CD4-positive, alpha-beta T cell treated with Interleukin-4 for 1 hour (primary cell): ENCODE measurements at places on chromosomes 1 and 21.

DNA sequence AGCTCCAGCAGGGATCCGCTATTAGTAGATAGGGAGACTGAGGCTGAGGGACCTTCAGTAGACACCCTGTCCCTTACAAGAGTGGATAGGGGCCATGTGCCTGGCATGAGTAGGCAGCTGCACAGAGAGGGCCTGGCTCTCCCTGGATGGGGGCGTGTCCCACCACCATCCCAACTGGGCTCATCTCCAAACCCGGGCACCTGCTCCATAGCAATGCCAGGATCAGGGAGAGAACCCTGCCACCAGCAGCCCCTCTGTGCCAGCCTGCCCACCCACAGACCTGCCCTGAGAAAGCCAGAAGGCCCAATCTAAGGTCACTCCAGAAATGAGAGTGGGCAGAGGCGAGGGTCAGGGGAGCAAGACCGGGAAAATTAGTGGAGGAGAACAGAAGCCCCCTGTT is 121.3 kb downstream of the GRIK3 start:
- no peak for DNase-seq

DNA sequence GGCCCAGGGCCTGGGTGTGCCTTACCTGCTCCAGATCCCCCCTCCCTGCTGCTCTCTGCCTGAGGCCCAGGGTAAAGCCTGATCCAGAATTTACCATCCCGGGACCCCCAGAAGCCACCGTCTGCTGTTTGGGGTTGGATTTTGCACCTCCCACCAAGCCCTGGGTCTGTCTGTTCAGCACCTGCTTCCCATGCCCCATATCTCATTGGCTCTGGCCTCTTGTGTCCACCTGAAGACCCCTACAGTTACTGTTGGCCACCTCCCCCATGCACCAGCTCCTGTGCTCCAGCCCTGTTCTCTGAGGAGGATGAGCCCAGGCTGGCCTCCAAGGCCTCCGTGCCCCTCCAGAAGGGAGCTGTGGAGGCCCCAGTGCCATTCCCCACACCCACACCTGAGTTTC is 113.9 kb downstream of the GRIK3 start:
- no peak for DNase-seq

GRCh38 chr1:5564578-5565257 is 427.5 kb downstream of the NPHP4 start:
- DNase-seq = no peak

GRCh38 chr1:33319186-33319948 is 1.5 kb downstream of the A3GALT2 start:
- no peak for DNase-seq

GRCh38 chr1:119799003-119799402 is 12.3 kb downstream of the REG4 start:
- peak; percentile 1 for DNase-seq

GRCh38 chr1:43315963-43316737 is 15.4 kb downstream of the TIE1 start:
- no peak for DNase-seq

DNA sequence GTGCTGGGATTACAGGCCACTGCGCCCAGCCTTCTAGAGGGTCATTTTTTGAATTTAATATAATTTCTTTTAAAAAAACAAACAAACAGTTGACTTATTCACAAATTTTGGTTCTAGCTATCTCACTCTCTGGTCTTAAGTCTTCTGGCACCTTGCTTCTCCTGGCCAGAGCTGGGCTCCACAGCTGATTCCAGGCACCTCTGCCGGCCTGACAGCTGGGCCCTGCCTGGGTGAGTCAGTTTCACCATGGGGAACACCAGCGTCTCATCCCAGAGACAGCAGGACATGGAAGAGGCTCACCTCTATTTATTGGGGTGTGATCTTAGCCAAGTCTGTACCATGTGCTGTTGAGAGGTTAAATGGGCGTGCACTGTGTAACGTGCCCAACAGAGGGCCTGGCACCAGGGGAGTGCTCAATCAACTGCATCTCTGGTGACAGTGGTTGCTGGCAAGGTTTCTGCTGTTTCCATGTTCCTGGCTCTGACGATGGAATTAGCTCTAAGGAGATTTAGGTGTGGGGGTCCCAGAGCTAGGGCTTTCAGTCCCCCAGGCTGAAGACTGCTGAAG is 956 bp downstream of the CPLANE2 start:
- DNase-seq = peak; percentile 59

DNA sequence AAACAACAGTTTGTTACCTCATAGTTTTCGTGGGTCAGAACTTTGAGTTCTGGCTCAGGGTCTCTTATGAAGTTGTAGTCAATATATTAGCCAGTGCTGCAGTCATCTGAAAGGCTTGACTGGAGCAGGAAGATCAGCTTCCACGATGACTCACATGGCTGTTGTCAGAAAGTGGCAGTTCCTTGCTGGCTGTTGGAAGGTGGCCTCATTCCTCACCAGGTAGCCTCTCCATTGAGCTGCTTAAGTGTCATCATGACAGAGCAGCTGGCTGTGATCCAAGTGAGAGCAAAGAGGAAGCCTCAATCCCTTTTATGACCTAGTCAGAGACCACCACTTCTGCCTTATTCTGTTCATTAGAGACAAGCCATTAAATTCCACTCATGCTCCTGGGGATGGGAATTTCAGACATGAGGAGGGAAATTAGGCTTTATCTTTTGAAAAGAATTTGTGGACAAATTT is 5.6 kb downstream of the OSBPL9 start:
- peak; percentile 41 for DNase-seq

DNA sequence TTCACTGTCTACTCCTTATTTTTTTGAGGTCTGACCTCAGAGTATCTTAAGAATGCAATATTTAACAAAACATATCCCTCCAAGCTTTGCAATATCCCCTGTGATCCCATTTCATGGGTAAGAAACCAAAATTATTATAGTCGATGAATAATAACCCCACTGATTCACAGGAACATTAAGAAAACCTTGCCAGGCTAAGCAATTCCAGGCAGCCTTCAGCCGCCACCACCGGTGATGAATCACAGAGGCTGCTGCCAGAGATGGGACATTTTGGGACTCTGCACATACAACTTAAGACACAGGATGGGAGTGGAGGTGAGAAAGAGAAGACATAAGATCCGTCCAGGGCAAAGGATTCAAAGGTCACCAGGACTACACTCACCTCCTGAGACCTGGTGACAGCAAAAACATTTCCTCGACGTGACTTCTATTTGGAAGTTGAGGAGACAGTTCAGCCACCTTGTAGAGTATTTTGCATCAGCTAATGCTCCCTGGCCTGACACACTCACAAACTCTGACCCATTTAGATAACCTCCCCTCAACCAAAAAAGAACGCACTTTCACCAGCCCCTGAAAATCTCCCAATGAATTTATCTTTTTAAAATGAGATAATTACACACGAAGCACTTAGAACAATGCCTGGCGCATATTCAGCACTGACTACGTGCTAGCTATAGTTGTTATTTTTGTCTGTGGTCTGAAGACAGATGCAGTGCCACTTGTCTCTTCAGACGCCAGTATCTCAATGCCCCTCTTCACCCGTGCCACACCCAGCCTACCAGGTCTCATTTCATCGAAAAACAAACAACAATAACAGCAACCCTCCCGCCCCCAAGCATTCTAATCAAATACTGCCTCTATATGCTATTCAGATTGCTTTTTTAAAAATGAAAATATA is 17.8 kb upstream of the OVAAL start:
- no peak for DNase-seq

- DNase-seq = peak; percentile 22
These were observed 2.3 kb downstream of the LDLRAD2 start for GRCh38 chr1:21814241-21814918.

- no peak for DNase-seq
These were observed 73.3 kb upstream of the ARHGAP29 start for GRCh38 chr1:94310570-94311270.

GRCh38 chr21:32141318-32141633 is 137.6 kb downstream of the MIS18A start:
- DNase-seq = no peak

GRCh38 chr1:81600878-81601622 is 199.7 kb upstream of the ADGRL2 start:
- no peak for DNase-seq

GRCh38 chr1:94068999-94069918 is 51.7 kb downstream of the ABCA4 start:
- DNase-seq = no peak

DNA sequence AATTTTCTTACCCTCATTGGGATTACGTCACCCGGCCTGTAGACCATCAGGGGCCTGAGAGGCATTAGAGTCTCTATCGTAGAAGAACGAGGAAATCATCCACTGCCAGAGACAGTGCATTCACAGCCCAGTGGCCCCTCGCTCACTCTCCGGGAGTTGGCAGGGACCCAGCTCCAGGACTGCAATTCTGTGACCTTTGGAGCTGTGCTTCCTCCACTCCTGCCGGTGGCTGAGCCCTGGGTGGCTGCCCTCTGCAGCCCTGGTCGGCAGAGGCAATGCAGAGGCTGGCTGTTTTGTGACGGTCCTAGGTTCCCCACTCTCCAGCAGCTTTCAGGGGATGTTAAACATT is 12.7 kb downstream of the SLC37A1 start:
- no peak for DNase-seq

- DNase-seq = peak; percentile 14
These were observed 31.9 kb downstream of the MROH9 start for GRCh38 chr1:170967042-170967910.

- no peak for DNase-seq
These were observed 4.8 kb upstream of the AMPD1 start for GRCh38 chr1:114700036-114700600.

DNA sequence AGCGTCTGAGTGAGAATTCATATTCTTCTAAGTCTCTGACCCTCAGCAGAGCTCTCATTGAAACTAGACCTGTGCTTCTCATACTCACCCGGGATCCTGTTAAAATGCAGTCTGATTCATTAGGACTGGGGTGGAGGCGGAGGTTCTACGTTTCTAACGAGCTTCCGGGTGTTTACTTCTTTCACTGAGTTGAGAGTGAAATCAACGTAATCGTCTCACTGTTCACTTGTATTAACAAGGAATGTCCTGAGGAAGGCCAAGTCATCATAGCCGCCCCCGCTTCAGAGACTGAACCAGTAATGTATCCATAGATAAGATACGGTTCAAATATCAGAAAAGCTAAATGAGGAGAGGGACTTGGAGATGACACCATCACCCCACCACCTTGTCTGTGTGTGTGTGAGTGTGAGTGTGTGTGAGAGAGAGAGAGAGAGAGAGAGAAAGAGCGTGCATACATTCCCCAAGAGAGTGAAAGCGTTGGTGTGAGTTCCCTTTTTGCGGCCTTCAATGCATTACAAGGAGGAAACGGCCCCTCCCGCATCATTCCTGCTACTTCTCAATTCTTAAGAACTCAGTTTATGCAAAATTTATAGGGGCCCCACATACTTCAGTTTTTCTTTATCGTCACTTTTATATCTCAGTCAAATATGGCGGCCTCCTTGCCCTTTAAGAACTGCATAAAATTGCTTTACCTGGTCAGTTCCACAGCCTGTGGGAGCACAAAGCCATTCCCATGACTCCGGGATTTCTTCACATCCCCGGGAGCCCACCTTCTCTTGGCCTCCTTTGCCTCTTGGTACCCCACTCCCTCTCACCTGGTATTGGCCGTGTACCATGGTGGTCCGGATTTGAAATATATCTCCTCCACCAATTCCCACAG is 19.8 kb downstream of the KMO start:
- DNase-seq = peak; percentile 88

- DNase-seq = no peak
These were observed 118.5 kb upstream of the NGF start for GRCh38 chr1:115456441-115456961.

DNA sequence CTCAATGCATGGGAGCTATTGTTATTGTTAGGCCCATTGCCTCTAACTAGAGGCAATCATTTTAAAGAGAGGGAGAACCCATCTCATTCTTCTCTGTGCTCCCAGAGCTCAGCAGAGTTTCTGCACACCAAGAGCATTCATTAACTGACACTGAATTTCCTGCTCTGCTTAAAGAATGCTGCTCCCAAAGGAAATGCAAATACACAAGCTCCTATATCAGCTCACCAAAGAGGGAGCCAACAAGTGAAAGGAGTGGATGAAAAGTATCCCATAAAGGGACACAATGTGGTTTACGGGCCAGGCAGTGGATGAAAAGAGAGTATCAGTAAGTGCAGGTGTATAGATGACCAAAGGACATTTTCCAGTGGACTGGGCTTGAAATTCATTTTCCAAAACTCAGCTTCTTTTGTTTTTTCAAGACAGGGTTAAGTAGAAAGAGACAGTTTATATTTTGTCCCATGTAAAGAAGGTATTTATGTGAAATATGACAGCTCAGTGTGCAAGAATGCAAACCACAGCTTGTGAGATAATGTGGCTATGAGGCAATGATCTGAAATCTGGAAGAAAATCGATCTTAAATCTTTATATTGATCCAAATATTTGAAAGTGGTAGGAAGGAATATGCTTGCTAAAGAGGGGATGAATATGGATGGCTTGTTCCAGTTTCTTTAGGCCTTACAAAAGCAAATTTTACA is 207.7 kb upstream of the CAMK1G start:
- DNase-seq = no peak

DNA sequence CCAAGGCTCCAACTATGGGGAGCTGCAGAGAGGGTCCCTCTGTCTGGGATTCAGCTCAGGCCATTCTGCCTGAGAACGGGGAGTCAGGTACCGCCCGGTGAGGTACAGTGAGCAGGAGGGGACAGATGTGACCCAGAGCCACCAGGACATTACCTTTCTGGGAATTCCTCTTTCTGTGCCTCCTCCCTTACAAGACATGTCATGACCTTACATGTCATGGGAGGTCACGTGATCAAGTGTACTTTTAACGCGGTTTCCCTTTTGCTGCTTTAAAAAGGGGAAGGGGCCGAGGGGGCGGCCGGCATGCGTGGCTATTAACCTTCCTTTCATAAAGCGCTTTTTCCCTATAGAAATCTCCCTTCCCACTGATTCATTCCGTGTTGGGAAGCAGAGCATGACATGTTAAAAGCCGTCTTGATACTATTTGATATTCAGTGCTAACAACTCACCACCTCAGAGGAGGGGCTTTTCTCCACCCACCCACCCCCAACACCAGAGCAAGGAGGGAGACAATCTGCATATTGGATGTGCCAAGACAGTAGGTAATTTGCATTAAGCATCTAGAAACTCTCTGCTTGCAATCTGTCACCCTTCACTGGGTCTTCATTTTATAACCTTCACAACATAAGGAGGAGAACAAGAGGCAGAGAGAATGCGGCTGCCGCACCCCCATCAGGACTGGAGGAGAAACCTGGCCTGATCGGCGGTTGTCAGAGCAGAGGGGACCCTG is 113.6 kb upstream of the VAMP3 start:
- DNase-seq = no peak

DNA sequence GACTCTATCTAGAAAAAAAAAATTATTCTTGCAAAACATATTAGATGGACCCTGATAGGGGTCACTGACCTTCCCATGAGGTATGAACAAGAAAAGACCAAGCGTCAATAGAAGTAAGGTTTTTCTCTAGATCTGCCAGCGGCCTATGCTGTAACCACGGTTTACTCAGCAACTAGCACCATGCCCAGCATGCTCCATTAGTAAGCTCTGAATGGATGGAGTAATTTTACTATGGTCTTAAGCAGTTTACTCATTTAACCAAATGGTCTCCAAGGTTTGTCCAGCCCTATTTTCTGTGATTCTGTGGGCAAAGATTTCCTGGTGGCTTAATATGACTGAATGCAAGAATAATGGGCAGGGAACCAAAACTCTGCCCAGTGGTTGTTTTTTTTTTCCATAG is 113.9 kb downstream of the ADSS2 start:
- no peak for DNase-seq
